NCI-H446 treated with DMSO at 0.1 percent for 48 hours (cell line): ENCODE measurements at places on chromosomes 3 and 15.

- DNase-seq: no peak
Observed at GRCh38 chr3:47635536-47635935, 56.9 kb upstream of the CSPG5 start.

DNA sequence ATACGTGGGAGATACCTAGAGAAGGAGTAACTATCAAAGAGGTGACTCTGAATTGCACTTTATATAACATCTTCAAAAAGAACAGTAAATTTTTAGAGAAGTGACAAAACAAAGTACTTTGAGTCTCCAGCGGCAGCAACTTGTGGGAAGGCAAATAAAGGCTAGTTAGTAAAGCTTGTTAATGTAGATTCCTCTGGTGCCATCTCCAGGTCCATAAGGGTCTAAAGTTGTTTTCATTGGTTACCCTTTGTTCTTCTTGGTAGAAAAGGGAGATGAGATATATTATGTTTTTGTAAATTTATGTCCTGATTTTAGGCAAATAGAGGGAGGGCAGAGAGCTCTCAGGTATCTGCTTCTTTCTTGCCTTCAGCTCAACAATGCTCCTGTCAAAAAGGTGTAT, 161.6 kb downstream of the MYRIP start:
- DNase-seq: no peak

GRCh38 chr3:139529662-139530061, 9.9 kb downstream of the RBP1 start:
- peak; percentile 29 for DNase-seq

DNA sequence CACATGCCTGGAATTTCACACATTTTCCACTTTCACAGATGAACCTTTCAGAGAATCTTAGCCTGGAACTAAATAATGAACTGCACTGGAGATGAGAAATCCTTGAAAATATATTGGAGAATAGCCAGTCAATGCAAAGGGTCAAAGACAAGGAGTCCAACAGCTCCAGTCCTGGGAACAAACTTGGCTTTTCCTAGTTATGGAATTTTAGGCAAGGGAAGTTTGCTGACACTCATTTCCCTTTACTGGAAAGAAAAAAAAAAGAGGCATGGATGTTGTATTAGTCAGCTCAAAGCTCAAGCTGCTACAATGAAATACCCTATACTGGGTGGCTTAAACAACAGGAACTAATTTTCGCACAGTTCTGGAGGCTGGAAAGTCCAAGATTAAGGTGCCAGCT, 690.8 kb upstream of the ARPP21 start:
- DNase-seq: no peak

GRCh38 chr3:115019900-115020299, 127.2 kb downstream of the ZBTB20 start:
- no peak for DNase-seq

GRCh38 chr15:70410371-70410985, 312.8 kb upstream of the TLE3 start:
- no peak for DNase-seq

GRCh38 chr15:90037511-90037860, 36.4 kb downstream of the ZNF710 start:
- DNase-seq: no peak

GRCh38 chr3:185270262-185270955, 16.6 kb upstream of the EHHADH start:
- peak; percentile 29 for DNase-seq

- no peak for DNase-seq
Observed at GRCh38 chr15:70826634-70827033, 27.3 kb downstream of the LARP6 start.

- DNase-seq: no peak
Observed at GRCh38 chr15:50353251-50353974, 1.6 kb downstream of the GABPB1 start.

DNA sequence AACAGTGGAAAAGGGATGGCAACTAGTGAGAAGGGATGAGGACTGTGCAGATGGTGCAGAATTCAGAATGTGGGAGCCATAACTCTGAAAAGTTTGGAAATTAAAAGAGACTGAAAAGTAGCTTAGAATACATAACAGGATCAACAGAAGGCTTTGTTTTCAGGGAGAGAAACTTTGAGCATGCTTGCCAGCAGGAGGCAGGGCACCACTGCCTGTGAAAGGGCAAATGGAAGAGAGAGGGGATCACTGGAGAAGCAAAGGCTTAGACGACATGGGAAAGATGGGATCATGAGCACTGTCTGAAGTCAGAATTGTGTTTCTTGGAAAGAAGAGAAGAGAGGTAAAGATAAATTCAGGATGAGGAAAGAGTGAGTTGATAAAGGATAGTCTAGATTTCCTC, 99.6 kb downstream of the ABI3BP start:
- no peak for DNase-seq

- DNase-seq: no peak
Observed at GRCh38 chr3:149004622-149005021, 13.3 kb downstream of the GYG1 start.

DNA sequence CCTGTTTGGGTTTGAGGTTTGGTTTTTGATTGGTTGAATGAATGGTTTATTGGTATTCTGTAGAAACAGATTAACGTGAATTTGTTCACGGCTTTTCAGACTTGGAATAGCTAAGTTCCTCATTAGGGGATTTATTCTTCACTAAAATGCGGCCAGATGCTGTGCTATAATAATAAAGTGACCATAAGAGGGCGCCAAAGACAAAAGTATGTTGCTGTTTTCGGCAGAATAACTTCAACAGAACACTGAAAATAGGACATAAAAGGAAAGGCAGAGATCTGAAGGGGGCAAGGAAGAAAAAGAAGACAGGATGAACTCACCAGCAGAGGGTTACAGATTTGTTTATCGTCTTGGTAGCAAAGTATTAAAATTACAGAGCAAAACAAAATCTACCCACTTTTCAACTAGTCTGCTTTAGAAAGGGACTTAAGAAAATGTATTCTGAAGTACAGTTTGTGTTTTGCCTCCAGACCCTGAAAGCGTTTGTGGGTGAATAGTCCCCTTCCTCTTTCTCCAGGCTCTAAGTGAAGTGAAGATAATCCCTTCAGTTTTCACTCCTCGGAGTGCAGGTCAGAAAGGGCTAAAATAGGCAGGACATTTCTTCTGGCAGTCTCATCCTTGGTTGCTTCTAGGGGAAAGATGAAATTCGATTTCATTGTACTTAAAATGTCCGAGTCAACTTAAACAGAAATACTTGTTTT, 147.6 kb downstream of the IL20RB start:
- DNase-seq: peak; percentile 43

DNA sequence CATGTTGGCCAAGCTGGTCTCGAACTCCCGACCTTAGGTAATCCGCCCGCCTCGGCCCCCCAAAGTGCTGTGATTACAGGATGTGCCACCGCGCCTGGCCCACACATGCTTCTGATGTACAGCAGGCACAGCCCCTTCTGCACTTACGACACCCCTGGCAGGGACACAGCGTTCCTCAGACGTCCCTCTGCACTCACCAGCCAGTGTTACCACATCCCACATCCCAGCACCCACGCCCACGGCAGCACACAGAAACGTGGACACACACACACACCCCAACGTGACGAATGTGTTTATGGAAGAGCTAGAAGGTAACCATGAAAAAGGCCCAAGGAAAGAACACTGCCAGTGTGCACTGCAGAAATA, 576 bp upstream of the RPAP1 start:
- no peak for DNase-seq

GRCh38 chr15:86079508-86080266, at the start of gene AGBL1:
AGBL1 (plus strand) TSS chr15:86079871.
- DNase-seq: no peak

DNA sequence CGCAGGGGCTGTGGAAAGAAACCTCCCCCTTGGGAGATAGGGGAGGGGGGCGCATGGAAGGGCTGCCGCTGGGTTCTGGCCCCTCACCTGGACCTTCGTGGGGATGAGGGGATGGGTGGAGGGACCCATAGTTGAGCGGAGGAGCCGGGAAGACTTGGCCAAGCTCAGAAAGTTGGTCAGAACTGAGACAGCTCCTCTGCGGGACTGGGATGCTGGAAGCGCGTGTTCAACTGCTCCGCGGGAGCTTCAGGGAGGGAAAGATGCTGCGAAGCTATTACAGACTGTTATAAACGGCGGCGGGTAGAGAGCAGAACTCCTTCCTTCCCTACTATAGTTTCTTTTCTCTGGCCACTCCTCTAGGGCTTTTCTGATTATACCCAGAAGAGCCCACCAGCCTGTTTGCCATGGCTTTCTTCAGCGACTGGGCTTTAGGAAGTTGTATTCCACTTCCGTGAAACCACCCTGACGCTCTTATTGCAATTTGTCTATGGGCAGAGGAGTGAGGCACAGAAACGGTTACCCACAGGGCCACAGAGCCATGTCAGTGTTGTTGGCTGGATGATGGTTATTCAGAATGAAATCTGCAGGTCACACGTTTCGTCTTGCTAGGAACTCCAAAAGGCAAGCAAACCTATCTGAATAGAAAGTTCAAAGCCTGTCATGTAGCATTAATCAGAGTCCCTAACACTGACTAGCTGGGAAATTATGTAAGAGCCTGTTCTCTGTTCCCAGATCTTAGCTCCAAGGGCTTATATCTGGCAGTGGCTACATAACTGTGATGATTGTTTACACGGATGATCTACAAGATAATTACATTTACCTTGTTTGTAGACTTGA, 1.1 kb downstream of the SYNPR start:
- no peak for DNase-seq

- no peak for DNase-seq
Observed at GRCh38 chr3:169478566-169479313, 184.8 kb downstream of the MECOM start.

- no peak for DNase-seq
Observed at GRCh38 chr3:123833398-123833785, 50.7 kb downstream of the MYLK start.
